ENCODE measurements at places on chromosomes 11 and 22.
A peak's percentile ranks its signal among the peaks of the same experiment; 100 is the strongest.

- DNase-seq, result peak; percentile 5
These were observed 237.6 kb upstream of the CCDC179 start for GRCh38 chr11:23097891-23098290.

GRCh38 chr11:68121067-68121899 lies at the start of gene CHKA:
Gene CHKA (minus strand): TSS chr11:68121388. CDS start chr11:68121177, 211 bp downstream.
- peak; percentile 95 for DNase-seq

DNA sequence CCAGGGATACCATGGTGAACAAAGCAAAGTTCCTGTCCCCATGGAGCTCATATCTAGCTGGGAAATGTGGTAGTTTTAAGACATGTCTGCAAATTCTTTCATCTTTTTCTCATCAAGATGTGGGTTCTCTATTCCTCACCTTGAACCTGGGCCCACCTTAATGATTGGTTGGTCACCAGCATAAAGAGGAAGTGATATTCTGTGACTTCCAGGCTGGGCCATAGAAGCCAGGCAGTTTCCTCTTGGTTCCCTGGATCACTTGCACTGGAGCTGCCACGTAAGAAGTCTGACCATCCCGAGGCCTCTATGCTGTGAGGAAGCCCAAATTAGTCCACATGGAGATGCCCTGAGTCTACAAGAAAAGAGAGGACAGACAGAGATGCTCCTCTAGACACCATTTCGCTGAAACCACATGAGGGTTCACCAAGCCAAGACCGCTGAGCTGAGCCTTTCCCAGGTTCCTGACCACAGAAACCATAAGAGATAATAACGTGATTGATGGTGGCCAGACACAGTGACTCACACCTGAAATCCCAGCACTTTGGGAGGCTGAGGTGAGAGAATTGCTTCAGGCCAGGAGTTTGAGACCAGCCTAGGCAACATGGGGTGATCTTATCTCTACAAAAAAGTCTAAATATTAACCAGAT lies 119.5 kb upstream of the ISX start:
- no peak for DNase-seq

DNA sequence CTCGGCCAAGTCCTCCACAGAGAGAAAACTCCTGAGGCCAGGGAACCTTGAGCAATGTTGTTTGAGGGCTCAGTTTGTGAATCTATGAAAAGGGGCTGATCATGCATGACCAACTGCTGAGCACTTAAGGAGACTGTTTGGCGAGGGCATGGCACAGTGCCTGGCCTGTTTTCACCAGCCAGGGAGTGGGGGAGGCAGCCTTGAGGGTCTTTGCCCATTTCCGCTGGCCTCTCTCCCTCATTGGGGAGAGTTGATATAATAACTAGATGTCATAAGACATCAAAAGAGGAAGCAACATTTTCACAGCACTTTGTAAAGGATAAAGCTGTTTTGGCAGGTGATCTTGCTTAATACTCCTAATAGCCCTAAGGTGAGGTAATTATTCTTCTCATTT lies 110.6 kb downstream of the TP53I11 start:
- no peak for DNase-seq

DNA sequence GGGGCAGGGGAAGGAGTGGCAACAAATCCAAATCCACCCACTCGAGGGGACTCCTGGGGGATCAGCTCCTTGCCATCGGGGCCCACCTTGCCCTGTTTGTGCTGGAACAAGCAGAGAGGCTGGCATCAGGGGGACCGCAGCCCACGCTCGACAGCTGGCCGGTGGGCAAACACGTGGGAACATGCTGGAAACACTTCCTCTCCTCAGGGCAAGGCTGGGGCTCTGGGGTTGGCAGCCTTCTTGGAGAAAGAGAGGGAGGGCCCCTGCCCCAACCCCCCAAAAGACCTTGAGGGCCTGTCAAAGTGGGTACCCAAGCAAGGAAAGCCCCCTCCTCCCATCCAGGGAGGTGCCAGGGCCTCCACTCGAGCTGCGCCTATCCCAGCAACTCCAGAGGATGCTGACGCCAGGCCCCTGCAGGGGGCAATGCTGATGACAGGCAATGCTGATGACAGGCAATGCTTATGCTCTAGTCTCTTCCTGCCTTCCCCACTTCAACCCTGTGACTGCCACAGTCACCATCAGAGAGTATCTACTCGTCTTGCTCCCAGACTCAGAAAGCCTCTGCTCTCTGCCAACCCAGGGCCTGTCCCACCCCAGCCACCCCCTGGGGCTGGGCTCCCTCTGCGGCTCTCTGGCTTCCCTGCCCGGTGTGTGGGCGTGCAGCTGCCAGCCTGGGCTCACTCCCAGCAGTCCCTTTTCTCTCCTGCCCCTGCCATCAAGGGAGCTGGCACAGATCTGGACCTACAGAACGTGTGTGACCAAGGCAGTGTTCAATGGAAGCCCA lies 6.0 kb downstream of the ESS2 start:
- no peak for DNase-seq

DNA sequence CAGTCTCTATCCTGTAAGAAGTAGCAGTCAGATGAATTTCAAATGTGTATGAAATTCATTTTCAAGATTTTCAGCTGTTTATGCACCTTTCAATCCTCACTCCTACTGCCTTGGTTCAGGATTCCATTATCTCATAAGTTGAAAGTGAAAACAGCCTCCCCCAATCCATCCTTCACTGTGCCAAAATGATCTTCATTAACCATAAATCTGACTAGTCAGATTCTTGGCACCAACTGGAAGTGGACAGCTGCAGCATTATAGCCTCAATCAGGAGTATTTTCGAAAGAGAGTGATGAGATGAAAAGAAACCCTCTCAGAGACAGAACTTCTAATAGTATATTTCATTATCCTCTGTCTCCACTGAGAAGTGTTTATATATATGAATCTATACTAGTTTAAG lies 365.3 kb upstream of the PDGFD start:
- DNase-seq, result no peak

GRCh38 chr22:37675930-37676735 lies 697 bp downstream of the LGALS1 start:
- peak; percentile 42 for DNase-seq

DNA sequence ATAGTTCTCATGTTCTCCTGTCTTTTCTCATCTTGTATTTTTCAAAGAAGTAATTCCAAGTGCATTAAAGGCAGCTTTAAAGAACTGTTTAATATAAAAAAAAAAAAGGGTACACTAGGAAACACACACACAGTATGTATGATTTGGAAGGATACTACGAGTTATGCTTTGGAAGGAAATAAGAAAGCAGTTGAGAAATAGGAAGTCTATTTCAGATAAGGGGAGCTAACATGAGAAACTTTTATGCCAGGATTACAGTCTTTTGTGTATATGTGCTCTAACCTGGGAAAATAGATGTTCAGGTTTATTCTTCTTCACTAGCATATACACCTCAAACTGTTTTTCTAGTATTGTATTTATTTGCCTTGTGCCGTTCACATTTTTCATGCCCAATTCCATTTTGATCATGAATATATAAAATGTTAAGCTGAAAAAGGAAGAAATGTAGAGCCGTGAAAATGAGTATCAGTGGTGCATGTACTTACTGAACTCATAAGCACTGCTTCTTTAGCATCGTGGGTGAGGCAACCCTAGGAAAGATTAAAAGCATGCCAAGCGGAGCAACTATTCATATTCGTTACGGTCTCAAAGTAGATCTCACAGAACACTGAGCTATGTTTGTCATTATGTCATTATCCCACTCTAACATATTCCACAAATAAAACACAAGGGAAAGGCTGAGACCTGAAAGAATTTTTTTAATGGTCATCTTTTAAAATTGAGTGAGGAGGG lies 59.6 kb downstream of the GUCY1A2 start:
- no peak for DNase-seq

GRCh38 chr11:92383430-92383829 lies 158.8 kb downstream of the FAT3 start:
- no peak for DNase-seq

DNA sequence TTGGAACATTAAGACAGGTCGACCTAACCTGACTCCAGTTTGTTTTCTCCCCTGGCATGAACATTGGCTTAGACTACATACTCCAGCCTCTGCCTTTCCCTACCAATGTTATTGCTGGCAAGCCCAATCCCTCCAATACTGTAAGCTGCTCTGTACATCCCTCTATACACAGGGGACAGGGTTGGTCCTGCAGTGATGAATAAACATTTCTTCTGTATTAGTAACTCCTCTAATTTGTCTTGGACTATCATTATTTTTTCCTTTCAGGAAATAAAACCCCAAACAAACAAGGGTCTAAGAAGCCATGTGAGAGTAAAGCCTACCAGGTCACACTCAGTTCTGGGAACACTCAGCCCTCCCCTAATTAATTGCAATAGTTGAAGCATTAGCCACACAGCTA lies 35.1 kb upstream of the FJX1 start:
- DNase-seq, result no peak

- no peak for DNase-seq
These were observed 6.5 kb downstream of the ASCL2 start for GRCh38 chr11:2263724-2264360.

Measured in hematopoietic multipotent progenitor cell treated with erythropoietin and hydrocortisone succinate and interleukin-3 and kit ligand, for 6 days (in vitro differentiated cells).